Cortex of kidney (tissue), 1 donor: ENCODE measurements at places on chromosomes 7 and 10.

GRCh38 chr7:88046839-88047573 lies 113.0 kb downstream of the ADAM22 start:
- DNase-seq: no peak

- no peak for DNase-seq
Observed at GRCh38 chr10:96645191-96645721, 58.4 kb upstream of the TM9SF3 start.

DNA sequence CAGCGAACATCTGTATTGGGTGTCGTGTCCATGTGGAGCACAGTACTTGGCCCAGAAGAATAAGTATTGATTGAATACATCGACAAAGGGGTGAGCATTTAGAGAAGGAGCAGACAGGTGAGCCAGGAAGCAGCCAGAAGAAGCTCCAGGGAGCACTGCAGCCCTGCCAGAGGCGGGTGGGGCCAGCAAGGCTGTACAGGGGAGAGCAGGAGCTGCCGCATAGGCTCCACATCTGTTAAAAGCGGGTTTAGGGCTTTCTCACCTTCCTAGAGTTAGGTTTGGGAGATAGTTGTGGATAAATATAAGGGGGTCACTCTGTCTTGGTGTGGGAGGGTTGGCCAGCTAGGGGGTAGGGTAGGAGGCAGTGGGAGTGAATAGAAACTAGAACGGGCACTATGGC lies 1.3 kb upstream of the CPA1 start:
- DNase-seq: no peak

GRCh38 chr7:97390915-97391593 lies 273.6 kb downstream of the SDHAF3 start:
- DNase-seq: no peak

GRCh38 chr10:72834183-72834825 lies 59.2 kb upstream of the OIT3 start:
- DNase-seq: no peak

- no peak for DNase-seq
Observed at GRCh38 chr7:117757440-117757839, 115.8 kb downstream of the CTTNBP2 start.

- no peak for DNase-seq
Observed at GRCh38 chr10:44300666-44301649, 83.9 kb downstream of the CXCL12 start.

DNA sequence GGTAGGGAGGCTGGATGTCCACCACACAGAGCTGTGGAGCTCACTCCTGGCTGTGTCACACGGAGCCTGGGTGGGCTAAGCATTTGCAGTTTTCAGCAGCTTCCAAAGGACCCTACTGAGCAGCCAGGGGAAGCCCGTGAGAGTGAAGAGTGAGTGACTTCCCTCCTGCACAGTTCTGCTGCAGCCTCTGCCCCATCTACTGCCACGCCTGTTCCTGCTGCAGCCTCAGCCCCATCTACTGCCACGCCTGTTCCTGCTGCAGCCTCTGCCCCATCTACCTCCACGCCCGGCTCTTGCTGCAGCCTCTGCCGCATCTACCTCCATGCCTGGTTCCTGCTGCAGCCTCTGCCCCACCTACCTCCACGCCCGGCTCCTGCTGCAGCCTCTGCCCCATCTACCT lies 12.2 kb downstream of the ADAM8 start:
- DNase-seq: no peak

GRCh38 chr7:25994433-25994994 lies 157.5 kb upstream of the NFE2L3 start:
- DNase-seq: no peak

DNA sequence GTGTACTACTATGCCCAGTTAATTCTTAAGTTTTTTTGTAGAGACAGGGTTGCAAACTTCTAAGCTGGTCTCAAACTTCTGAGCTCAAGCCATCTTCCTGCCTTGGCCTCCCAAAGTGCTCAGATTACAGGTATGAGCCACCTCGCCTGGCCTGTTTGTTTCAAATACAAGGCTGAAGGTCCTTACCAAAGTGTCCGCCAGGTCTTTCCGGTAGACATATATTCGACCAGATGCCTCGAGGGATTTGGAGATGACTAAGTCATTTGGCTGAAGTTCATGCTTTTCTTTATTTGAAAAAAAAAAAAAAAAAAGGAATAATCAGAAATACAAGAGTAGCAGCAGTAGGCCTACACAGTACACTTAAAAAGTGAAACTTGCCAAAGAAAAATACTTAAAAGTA lies 204.5 kb upstream of the CDCA7L start:
- no peak for DNase-seq

- DNase-seq: no peak
Observed at GRCh38 chr10:24885551-24886289, 66.7 kb downstream of the PRTFDC1 start.

DNA sequence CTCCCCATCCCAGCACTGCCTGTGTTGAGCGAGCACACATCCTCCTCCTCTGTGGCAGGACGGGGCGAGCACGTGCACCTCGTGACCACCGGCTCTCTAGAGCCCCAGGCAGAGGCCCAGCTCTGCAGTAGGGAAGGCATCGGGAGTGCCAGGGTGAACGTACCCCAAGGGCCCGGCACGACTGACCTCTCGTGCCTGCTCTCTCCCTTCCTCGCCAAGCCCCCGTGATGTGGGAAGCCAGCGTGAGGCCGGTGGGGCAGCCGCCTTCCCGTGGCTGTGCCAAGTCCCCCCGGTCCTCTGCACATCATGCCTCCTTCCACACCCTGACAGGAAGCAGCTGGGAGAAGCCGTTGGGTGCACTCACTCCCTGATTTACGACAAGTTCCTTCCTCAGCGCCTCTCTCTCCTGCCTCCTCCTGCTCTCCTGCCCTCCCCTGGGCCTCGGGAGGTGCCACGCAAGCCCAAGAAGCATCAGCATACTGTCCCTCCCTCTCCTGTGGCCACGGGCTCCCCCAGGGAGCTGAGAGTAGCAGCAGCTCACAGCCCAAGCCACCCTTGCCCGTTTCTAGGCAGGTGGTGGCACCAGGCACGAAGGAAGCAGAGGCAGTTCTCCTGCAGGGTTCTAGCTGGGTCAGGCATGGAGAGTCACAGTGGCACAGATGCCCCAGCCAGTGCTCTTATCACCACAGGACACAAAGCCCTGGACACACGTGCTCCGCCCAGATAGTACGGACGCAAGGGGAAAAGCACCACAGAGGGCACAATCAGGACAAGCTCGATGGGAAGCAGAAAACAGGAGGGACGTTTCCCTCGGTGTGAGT lies 47.0 kb downstream of the AMZ1 start:
- no peak for DNase-seq

DNA sequence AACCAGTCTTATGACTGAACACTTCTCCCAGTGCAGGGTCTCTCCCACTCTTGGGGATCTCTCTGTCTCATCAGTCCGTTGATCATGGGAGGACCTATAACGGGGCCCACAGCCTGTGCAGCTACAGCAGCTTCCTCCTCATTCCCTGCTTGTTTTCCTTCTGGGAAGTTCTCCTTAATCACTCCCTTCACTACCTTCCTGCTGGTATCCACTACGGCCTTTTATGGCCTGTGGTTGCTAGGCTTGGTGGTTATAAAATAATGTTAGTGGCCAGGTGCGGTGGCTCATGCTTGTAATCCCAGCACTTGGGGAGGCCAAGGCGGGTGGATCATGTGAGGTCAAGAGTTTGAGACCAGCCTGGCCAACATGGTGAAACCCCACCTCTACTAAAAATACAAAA lies 3.5 kb upstream of the ZNF282 start:
- DNase-seq: no peak

- DNase-seq: no peak
Observed at GRCh38 chr7:142152076-142152475, 40.6 kb downstream of the MGAM2 start.

DNA sequence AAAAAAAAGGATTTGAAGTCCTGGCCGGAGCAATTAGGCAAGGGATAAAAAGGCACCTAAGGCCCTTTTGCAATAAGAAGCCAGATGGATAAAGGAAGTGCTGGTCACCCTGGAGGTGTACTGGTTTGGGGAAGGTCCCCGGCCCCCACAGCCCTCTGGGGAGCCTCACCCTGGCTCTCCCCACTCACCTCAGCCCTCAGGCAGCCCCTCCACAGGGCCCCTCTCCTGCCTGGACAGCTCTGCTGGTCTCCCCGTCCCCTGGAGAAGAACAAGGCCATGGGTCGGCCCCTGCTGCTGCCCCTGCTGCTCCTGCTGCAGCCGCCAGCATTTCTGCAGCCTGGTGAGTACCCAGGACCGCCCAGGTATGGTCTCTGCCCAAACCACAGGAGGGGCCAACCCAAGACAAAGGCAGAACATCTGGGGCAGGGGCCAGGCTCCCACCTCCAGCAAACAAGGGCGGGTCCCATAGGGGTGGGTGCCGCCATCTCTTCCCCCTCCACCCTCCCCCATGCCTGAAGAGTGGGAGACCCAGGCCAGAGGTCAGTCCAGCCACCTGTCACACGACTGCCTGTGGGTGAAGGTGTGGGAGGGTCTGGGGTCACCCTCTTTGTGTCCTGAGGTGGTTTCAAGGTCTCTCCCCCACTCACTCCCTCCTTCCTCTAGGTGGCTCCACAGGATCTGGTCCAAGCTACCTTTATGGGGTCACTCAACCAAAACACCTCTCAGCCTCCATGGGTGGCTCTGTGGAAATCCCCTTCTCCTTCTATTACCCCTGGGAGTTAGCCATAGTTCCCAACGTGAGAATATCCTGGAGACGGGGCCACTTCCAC lies at the start of gene PILRB:
PILRB (plus strand) TSS at position 91 of the 830 bp plus-strand sequence; CDS start at position 277, 186 bp downstream.
- no peak for DNase-seq

- no peak for DNase-seq
Observed at GRCh38 chr10:13536674-13537366, 8.0 kb upstream of the BEND7 start.

DNA sequence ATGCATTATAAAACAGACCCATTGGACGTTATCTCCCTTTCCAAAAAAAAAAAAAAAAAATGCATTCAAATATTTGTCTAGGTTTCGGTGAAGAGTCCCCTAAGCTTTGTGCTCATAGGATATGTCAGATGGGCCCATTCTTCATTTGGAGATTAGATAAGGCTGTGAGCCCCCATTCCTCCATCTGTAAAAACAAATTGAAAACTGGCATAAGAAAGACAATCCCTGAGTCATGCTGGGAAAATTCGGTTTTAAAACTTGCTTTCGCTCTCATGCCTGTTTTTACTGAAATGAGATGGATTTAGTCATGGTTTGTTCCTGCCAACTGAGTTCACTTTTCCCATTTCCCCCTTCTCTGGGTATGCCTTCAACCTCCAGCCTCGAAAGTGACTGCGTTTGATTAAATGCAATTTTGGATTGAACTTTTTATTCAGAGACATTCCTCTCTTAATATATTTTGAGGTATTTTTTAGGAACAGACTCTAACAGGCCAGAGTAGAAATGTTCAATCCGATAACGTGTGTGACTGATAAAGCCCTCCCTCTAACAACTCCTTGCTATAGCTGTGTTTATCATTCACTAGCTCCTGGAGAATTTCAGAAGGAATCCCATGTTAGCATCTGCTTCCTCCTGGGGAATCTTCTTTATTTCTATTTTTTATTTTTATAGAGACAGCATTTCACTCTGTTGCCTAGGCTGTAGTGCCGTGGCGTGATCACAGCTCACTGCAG lies 190.9 kb upstream of the LYZL2 start:
- DNase-seq: no peak

GRCh38 chr10:110643653-110644597 lies at the start of gene RBM20:
RBM20 (plus strand) TSS chr10:110644336; CDS start chr10:110644455, 119 bp downstream.
- DNase-seq: no peak

GRCh38 chr7:64098-64915 lies 128.1 kb upstream of the FAM20C start:
- DNase-seq: no peak

GRCh38 chr10:78197628-78198272 lies 164.1 kb downstream of the RPS24 start:
- no peak for DNase-seq

GRCh38 chr10:86295351-86295750 lies 71.2 kb downstream of the GRID1 start:
- no peak for DNase-seq

DNA sequence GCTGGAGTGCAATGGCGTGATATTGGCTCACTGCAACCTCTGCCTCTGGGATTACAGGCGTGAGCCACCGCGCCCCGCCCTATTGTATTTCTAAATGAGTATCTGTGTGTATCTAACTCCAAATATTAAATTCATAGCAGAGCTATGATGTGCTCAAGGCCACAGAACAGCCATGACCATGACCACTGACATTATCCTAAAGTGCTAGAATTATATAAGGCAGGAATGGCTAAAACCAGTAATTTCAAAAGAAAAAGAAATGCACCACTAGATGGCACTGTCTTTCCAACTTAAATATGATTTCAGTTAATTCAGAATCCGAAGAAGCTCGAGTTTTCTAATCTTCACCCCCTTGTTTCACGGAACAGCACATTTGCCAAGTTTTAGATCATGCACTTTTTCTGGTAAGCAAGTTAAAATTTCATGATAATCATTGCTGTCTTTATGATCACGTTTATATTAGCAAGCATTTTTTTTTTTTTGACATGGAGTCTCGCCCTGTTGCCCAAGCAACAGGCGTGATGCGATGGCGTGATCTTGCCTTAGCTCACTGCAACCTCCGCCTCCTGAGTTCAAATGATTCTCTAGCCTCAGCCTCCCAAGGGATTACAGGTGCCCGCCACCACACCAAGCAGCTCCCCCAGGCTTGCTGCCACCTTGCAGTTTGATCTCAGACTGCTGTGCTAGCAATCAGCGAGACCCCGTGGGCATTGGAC lies 65.3 kb downstream of the OR13A1 start:
- no peak for DNase-seq

DNA sequence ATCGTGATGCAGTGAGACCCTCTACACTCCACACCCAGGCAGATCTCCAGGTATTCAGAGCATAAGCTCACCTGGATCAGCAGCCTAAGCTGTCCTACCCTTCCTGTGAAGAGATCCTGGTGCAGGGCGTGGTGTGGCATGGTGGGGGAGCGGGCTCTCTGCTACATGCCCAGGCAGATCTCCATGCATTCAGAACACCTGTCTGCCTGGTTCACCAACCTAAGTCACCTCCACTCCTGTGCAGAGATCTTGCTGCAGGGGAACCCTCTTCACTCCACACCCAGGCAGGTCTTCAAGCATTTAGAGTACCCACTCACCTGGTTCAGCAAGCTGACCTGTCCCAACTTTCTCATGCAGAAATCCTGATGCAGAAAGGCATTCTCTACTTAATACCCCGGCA lies 394.4 kb upstream of the SEMA3A start:
- no peak for DNase-seq

DNA sequence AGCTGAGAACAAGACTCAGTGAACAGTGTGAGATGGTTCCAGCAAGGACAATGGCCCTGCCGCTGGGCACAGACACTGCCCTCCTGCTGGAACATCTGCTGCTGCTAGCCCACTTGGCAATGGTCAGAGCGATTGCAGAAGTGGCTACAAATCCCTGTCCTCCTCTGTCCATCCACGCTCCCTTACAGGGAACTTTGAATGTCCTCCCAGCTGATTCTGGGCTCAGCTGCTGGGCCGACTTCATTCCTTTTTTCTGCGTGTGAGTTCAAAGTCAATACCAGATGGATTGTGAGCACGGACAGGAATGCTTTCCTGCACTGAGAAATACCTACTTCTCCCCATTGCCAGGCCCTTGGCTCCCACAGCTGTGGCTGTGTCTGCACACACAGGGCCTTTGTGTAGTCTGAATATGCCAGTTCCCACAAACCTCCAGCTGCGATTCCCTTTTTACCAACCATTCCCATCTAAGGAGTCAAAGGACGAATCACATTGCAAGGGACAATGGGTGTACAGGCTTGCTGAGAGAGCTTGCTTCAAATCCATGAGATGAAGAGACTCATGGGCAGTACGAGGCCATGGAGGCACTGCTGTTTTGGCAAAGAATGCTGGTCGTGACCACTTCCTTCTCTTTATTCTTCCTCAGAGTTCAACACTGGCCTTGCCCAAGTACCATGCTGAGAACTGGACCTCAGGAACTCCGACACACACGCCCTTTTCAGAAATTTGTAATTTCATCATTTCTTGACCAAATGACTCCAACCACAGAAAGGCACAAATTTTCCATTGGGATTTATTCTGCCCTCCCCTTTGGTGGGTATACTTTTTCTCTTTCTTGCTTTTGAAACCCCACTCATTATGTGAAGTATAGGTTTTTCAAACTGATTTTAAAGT lies 44.2 kb downstream of the BPGM start:
- no peak for DNase-seq
